ENCODE measurements at places on chromosomes 5 and 9.
A peak's percentile ranks its signal among the peaks of the same experiment; 100 is the strongest.

- DNase-seq, result peak; percentile 31
These were observed 231.7 kb upstream of the CDH12 start for GRCh38 chr5:23084815-23085214.

DNA sequence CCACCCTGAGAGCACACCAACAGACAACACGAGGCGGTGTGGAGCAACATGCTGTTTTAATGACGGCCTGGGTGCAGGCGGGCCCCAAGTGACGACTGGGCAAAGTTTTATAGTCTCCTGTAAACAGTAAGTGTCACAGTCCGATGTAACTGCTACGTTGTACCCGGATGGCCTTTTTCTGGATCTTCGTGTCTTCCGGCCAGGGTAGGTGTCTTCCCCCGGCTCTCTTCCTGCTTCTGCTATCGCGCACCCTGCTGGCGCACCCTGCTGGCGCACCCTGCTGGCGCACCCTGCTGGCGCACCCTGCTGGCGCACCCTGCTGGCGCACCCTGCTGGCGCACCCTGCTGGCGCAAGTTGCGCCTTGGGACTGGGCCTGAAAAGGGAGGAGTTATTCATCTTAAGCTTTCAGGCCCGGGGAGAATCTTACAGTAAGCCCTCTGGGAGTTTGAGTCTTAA lies 143.0 kb upstream of the TARS1 start:
- no peak for DNase-seq

DNA sequence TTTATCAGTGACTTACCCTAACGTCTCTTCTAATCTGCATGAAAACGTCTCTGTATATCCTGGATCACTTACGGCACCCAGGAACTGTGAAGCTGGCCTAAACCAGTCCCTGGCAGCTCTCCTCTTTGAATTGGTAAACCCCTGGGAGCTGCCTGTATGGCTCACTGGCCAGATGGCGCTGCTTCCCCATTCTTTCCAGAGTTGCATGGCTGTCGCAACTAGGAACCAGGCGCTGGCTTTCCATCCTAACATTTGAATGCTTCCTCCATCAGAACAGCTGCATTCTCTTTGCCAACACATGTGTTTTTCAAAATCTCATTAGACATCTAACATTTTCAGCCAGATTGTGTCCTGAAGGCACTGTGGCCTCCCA lies 8.0 kb upstream of the PCA3 start:
- peak; percentile 80 for DNase-seq

GRCh38 chr5:95798048-95798447 lies 24.5 kb downstream of the GLRX start:
- no peak for DNase-seq

DNA sequence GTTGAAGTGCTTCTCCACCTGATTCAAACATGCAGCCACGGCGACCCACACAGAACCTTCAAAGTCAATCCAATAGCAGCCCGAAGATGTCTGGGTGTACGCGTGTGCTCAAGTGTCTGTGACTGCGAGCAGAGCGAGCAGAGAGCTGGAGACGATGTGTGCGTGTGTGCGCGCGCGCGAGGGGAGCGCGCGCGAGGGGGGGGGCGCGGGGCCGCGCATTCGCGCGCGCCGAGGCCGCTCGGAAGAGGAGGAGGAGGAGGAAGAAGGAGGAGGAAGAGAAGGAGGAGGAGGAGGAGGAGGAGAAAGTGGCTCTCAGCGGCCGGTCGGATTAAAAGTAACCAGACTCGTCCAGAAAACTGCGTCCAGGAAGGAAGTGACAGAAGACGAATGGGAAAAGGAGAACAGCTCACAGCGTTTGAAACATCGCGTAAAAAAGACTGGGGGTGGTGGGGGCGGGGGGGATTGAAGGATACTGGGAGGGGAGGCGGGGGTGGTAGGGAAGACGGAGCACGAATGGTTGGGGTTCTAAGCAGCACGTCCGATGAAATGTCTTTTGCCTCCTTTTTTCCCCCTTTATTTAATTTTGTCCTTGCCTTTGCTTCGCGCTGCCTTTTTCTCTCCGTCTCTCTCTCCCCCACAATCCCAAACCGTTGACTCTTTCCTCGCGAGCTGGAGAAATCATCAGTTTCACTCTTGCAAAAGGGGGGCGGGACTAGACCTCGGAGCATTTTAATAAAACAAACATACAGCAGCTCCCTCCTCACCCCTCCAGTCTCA lies at the start of gene MEF2C:
Gene MEF2C, minus strand, starts transcription at position 126 of the 777 bp plus-strand sequence. CDS start 59,396 bp downstream, outside the sequence.
- peak; percentile 75 for DNase-seq

GRCh38 chr5:79464695-79465332 lies 49.1 kb downstream of the HOMER1 start:
- peak; percentile 8 for DNase-seq

DNA sequence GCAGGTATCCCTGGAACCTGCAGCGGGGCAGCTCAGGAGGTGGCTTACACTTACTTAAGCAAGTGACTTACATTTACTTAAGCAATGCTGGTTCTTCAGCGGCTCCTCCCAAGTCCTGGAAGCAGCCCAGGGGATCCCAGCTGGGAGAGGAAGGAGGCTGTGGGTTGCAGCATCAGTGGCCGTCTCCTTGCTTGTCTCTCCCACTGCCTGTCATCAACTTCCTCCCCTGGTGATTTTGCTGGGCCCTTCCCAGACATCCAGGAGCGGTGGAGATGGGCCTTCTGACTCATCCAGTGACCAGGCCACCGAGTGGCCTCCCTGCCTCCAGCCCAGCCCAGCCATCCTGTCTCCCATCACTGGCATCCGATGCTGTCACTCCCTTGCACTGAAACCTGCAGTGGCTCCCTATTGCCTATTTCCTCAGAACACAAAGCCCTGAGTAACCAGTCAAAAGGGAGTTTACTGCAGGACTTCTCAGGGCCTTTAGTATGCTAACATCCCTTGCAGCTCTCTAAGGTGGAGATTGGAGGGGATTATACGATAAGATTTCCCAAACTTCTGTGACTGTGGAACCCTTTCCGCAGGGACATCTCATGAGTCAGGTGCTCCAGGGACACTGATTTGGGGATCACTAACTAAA lies 155.9 kb upstream of the PHYKPL start:
- DNase-seq, result no peak

GRCh38 chr5:11904265-11904906 lies at the start of gene CTNND2:
Gene CTNND2 (minus strand): TSS chr5:11904446. CDS start chr5:11903853, 593 bp downstream.
- DNase-seq, result peak; percentile 20

GRCh38 chr5:38866362-38867031 lies 20.7 kb downstream of the OSMR start:
- no peak for DNase-seq

- DNase-seq, result no peak
These were observed 53.7 kb upstream of the EXOC3 start for GRCh38 chr5:389197-389821.

DNA sequence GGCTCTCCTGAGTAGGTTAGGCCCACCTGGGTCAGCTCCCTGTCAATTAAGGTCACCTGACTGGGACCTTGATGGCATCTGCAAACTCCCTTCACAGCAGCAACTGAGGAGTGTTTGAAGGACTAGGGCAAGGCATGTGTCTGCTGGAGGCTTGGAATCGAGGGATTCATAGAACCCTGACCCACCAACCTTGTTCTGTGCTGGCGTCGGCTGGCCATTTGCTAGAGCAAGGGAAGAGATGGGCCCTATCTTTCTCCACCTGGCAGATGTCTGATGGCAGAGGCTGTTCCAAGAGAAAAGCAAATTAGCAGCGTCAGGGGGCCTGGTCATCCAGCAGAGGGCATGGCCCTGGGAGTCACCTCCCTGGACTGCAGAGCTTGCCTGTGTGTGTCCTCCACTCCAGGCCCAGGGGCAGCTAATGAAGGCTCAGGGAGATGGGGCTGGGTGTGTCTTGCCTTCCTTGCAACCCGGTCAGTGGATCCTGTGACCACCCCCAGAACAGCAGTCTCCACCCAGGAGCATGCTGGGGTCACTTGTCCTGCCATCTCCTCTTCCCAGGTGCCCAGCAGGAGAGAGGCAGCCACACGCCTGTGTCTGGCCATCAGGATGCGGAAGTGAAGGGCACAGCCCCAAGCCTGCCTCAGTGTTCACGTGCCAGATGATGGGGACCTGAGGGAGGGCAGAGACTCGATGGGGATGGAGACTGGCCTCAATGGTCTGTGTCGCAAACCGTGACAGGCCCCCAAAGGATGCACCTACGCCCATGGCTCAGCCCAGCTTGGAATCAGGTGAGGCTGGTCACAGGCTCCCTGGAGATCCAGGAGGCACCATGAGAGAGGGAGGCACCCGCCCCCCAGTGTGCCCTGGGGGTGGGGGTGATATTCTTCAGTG lies 53.9 kb downstream of the BARX1 start:
- DNase-seq, result no peak

GRCh38 chr5:176897263-176897662 lies 1.9 kb downstream of the HK3 start:
- DNase-seq, result no peak

DNA sequence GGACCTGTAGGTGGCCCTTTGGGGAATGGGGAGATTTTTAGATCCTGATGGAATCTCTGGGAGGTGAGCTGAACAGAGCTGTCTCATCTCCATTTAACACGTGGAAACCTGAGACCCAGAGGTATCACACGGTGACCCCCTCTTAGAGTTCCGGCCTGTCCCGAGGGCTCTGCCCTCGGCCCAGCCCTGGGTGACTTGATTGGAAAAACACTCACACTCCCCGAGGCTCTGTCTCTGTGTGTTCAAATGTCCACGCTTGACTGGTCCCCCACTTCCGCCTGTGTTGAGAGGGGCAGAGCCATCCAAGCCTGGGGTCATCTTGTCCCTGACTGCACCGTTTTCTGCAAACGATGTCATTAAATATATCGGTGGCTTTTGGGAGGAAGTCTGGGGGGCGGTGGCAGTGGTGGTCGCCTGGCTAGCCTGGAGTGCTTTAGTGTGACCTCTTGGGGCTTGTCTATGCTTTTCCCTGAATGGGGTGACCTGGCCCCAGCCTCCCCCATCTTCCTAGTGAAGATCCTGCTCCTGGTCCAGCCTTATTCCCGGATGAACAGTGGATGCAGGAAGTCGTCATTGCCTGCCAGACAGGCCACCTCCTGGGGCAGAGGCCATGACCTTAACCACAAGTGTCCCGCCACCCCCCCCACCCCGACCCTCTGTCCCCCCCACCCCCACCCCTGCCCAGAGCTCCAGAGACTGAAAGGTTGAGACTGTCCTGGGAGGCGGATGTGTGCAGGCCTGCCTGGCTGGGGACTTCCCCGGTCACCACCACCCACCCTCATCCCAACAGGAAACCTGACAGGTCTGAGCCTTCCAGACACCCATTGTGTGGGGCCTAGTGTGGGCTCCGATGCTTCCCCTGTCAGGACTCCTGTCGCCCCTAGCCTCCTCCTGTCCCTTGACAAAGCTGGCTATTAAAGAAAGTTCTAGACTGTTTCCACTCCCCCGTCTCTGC lies 5.3 kb upstream of the DAB2IP start:
- DNase-seq, result no peak

- DNase-seq, result peak; percentile 69
These were observed 694.3 kb downstream of the BRINP1 start for GRCh38 chr9:118674942-118675341.

GRCh38 chr5:168699002-168699401 lies 119.8 kb upstream of the PANK3 start:
- DNase-seq, result no peak

- no peak for DNase-seq
These were observed 120.0 kb upstream of the ACOT12 start for GRCh38 chr5:81513982-81514381.

GRCh38 chr9:106648799-106649198 lies 214.2 kb upstream of the ZNF462 start:
- no peak for DNase-seq

GRCh38 chr5:82349652-82350051 lies 71.5 kb upstream of the RPS23 start:
- no peak for DNase-seq

- no peak for DNase-seq
These were observed 64.6 kb downstream of the WNK2 start for GRCh38 chr9:93248386-93249040.

- no peak for DNase-seq
These were observed 29.3 kb upstream of the WWC1 start for GRCh38 chr5:168262042-168262743.

- DNase-seq, result no peak
These were observed 60.7 kb upstream of the RPS23 start for GRCh38 chr5:82338771-82339373.

DNA sequence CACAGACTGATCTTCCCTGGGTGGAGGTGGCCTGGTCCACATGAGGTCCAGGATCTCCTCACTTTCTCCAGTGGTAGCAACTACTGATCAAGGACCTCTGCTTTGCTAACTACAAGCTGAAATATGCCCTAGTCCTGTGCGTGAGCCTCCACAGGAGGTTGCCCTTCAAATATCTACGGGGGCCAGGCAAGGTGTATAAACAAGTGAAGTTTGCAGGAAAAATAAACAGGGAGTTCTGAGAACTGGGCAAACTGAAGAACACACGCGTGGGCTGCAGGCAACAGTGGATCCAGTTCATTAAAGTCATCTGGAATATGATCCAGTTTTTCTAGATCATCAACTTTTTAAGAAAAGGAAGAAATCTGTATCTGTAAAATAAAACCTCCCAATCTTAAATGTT lies 167.5 kb upstream of the NR3C1 start:
- no peak for DNase-seq

GRCh38 chr5:24539613-24540012 lies 105.2 kb downstream of the CDH10 start:
- peak; percentile 22 for DNase-seq

DNA sequence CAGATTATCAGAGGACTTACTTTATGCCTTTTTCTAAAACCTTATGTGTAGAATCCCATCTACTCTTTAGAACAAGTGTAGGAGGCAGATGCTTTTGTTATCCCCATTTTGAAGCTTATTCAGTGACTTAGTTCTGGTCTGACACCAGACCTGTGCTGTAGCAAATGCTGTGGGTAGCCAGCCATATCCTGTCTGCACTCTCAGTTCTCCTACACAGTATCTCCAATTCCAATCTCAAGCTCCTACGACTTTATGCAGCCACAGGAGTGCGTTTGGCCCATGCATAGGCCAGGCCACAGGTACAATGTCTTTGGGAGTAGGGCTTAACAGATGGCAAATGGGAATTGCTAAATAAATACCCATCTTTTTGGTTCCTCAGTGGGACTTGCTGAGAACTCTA lies 292.6 kb downstream of the MCTP1 start:
- DNase-seq, result no peak

GRCh38 chr5:154401355-154401754 lies 44.4 kb upstream of the SAP30L start:
- no peak for DNase-seq

DNA sequence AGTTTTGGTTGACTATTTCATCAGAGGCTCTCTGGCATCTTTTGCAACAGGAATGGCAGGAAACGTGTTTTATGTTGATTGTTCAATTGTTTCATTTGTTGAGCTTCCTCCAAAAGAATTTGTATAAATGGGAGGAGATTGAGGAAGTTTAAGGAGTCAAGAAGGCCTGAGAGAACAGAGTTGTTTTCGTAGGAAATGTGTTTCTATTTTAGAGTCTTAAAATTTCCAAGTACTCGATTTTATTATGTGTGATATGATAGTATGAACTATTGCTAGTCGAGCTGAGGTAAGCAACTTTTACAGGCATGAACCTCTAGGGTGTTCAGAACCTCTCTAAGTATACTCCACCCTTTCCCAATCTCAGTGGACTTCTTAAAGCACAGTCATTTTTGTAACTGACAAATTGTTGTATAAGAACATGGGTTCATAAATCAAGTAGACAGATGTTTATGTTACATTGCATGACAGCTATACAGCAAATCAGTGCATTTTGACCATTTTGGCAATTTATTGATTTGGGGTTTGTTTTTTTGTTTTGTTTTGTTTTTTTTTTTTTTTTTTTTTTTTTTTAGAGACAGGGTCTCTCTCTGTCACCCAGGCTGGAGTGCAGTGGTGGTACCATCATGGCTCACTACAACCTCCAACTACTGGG lies 47.4 kb downstream of the POLK start:
- no peak for DNase-seq

GRCh38 chr9:75432386-75432785 lies 344.1 kb downstream of the OSTF1 start:
- DNase-seq, result no peak

Measured in NCI-H345 (cell line).